ENCODE measurements at places on chromosomes 11 and 22.
A peak's percentile ranks its signal among the peaks of the same experiment; 100 is the strongest.

DNA sequence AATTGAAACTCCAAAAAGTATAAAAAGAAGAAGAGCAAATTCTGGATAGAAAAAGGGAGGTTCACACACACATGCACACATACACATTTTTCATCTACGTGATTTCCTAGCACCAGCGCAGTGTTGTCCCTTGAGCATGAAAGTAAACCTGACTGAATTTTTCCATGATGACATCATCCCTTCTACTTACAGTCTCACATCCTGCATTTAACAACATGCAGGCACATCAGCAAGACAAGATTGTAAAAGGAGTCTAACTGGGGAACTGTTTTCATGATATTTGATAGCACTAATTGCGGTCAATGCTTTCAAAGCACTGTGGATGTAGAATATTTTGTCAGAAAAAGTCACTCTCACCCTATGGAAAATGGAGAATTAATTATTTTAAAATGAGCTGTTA, 36.6 kb downstream of the GAS2 start:
- peak; percentile 2 for DNase-seq

- no peak for DNase-seq
These were observed 161.0 kb downstream of the FCHSD2 start for GRCh38 chr11:72981080-72981479.

DNA sequence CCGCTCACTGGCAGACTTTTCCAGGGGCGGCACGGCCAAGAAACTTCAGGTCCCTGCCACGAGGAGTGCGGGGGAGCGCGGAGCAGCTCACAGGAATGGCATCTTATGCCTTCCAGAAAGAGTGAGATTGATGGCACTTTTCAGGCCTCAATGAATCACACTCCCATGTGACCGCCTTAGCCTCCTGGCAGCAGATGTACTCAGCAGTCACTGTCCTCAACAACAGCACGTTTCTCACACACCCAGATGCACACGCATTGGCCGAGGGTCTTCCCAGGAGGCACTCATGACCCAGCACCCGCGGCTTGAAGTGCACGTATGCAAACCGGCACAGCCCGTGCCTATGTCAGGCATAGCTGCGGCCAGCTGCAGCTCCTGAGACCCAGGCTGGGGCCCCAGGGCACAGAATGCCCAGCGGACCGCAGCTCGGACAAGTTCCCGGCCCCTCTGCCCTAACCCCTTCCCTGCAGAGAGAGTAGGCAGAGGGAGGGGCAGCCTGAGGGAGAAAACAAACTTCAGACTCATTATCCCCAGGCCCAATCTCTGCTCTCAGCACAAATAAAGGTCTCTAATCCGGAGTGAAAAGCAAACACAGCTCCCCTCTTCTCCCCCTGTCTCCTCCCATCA, 48.3 kb downstream of the RPUSD4 start:
- DNase-seq = peak; percentile 74

GRCh38 chr22:21650823-21651520, 8.9 kb downstream of the SDF2L1 start:
- DNase-seq = no peak

- peak; percentile 76 for DNase-seq
These were observed 1.2 kb downstream of the EPS8L2 start for GRCh38 chr11:706957-707816.

DNA sequence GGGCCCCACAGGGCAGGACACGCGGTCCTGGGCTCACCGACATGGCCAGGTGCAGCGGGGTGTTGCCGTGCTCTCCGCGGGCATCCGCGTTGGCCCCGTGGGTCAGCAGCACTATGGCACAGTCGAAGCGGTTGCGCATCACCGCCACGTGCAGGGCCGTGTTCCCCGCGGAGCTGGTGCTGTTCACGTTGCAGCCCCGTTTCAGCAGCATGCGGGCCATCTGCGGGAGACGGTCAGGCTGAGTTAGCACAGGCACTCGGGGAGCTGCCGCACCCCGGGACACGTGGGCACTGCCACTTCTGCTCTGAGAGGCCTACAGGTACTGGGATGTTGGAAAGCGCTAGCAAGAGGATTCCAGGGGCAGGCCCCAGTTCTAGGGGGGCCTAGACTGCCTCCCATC, 22.3 kb upstream of the BAIAP2L2 start:
- no peak for DNase-seq

DNA sequence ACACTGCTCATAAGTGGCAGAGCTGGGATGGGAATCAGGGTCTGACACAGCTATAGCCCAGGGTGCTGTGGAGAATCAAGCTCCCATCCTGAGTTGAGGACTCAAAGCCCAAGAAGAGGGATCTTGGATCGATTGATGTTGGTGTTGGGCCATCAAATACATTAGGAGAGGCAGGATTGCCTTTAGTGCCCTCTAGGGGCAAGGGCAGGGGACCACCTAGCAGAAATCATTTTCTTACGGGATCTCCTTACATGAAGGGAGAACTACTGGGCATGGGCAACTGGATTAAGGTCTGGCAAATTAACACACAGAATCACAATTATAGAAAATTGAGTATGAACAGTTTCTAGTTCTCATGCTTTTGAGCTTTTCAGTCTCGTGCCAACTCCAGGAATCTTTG, 24.9 kb upstream of the EMSY start:
- no peak for DNase-seq

GRCh38 chr11:111406091-111406490, 27.0 kb upstream of the POU2AF1 start:
- DNase-seq = no peak

GRCh38 chr11:126722956-126723664, 277.5 kb downstream of the KIRREL3 start:
- no peak for DNase-seq

GRCh38 chr11:65619281-65619928, 3.8 kb downstream of the PCNX3 start:
- DNase-seq = no peak

- no peak for DNase-seq
These were observed 2.0 kb downstream of the MUS81 start for GRCh38 chr11:65862191-65862735.

- no peak for DNase-seq
These were observed 12.6 kb upstream of the AHNAK start for GRCh38 chr11:62559204-62559603.

- DNase-seq = no peak
These were observed 48.8 kb downstream of the DEPDC5 start for GRCh38 chr22:31802575-31802974.

GRCh38 chr11:65059959-65060824, 1.8 kb upstream of the NAALADL1 start:
- no peak for DNase-seq

- DNase-seq = no peak
These were observed 231.3 kb downstream of the CADM1 start for GRCh38 chr11:115272925-115273324.

- DNase-seq = no peak
These were observed 47.2 kb upstream of the ADA2 start for GRCh38 chr22:17266251-17266971.

GRCh38 chr11:44774108-44774507, 47.3 kb downstream of the TSPAN18 start:
- DNase-seq = no peak

DNA sequence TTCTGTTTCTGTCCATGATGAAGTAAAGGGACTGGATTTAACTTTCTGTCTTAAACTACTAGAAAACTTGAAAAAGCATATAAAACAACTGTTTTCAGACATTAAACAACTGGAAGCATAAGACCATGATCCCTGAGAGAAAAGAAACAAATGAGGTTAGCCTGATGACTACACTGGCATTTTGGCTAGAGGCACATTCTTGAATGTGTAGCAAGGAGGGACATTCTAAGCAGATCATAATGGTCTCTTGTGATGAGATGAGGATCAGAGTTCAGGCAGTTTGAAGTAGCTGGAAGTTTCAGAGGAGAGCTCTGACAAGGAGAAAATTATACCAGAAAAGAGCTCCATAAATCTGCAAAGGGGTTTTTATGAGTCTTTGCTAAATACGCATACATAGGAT, 75.4 kb downstream of the AASDHPPT start:
- no peak for DNase-seq

DNA sequence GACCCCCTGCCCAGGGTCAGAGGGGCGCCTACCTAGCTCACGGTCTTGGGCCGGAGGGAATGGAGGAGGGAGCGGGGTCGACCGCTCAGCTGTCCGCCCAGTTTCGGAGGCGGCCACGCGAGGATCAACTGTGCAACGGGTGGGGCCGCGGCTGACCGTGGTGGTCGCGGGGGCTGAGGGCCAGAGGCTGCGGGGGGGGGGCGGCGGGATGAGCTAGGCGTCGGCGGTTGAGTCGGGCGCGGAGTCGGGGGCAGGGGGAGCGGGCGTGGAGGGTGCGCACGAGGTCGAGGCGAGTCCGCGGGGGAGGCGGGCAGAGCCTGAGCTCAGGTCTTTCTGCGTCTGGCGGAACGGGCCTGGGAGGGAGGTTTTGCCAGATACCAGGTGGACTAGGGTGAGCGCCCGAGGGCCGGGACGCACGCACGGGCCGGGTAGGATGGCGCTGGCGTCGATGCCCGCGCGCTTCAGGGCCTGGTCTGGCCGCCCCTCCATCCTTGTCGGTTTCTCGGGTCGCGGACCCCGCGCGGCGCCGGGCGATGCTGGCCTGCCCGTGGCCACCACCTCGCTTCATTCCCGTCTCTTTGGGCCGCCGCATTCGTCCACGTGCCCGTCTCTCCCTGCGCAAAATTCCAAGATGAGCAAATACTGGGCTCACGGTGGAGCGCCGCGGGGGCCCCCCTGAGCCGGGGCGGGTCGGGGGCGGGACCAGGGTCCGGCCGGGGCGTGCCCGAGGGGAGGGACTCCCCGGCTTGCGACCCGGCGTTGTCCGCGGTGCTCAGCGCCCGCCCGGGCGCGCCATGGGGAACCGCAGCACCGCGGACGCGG, at the start of gene DRD4:
Gene DRD4 (plus strand): TSS at position 759 of the 822 bp plus-strand sequence. CDS start 36 bp downstream, at position 795.
- no peak for DNase-seq

DNA sequence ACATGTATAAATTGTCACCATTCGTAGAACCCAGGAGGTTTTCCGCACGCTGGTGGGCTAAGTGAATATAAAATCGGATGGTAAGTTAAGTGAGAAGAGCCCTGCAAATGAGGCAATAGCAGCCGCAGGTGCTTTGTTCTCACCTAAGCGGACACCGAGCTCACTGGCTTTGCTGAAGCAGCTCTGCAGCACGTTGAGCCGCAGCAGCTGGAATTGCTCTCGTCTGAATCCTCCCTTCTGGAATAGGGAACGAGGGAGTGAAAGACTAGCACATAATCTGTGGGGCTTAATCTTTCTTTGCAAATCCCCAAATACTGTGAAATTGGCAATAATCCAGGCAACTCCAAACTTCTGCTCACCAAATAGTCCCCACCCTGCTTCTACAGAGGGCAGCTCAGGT, 488.1 kb downstream of the NTM start:
- no peak for DNase-seq

DNA sequence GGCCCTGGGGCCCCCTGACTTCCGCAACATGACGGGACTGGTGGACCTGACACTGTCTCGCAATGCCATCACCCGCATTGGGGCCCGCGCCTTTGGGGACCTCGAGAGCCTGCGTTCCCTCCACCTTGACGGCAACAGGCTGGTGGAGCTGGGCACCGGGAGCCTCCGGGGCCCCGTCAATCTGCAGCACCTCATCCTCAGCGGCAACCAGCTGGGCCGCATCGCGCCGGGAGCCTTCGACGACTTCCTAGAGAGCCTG, 992 bp downstream of the LRFN4 start:
- DNase-seq = no peak

GRCh38 chr11:97570636-97571035, 1180.8 kb downstream of the JRKL start:
- DNase-seq = no peak

DNA sequence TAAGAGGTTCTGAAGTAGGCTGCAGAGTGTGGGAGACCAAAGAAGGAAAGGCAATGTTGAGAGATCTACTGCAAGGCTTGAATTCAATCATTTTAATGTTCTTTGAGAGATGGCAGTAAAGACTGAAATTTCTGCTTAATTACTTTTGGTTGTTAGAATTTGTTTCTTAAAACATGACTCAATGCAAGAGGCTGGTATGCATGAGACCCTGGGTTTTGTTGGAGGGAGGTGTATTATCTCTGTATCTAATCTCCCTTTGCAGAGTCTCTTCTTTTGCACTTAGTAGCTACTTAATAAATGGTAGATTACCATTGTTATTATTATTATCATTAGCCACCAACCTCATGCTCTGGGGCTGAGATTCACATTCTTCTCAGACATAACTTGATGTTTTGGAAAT, 87.4 kb upstream of the DRD2 start:
- no peak for DNase-seq

DNA sequence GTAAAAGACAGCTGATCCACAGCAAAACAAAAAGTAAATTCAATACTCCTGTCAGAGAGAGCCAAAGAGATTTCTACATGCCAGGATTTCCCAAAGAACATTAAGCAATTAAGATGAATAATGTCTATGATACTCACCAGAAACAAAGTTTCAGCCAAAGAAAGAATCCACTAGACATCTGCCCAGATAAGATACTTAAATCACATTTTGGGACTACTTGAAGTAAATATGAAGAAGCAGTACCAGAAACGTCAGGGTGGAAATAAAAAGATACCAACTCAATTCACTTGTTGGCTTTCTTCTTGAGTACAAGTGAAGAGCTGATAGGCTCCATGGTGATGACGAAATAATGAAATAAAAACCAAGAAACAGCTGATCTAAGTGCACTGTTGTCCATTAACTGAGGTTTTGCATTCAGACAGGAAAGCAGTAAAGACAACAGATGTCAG, 31.6 kb upstream of the ARHGAP32 start:
- DNase-seq = no peak
